Gastroesophageal sphincter (tissue), 4 donors: ENCODE measurements at places on chromosomes 3 and 15.

DNA sequence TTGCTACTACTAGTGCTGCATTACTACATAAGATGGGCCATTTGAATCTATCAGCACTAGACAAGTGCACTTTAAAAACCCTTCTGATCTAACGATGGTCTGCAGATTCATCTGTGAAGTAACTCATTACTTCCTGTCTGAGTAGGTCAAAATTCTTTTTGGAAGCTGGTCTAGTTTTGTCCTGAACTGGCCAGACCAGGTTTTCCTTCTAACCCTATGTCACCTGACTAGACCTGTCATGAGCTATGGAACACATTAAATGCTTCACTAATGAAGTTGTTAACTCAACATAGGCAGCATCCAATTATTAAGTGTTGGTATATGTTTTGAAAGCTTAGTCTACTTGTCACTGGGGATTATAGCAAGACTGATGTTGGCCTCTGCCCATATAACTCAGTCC is 10.1 kb upstream of the RBM5 start:
- ATAC-seq, result no peak

DNA sequence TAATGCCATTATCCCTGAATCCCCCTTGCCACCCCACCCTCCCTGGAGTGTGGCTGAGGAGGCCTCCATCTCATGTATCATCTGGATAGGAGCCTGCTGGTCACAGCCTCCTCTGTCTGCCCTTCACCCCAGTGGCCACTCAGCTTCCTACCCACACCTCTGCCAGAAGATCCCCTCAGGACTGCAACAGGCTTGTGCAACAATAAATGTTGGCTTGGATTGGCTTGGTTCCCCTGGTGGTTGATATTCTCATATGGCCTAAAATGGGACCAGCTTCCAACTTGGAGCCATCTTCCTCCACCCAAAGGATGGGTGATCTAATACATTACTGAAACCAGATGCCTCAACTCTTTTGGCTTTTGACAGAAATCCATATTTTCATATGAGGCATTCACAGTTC is 34.9 kb downstream of the VIPR1 start:
- no peak for ATAC-seq

- no peak for ATAC-seq
Observed at GRCh38 chr3:194982472-194982871, 288.5 kb downstream of the XXYLT1 start.

DNA sequence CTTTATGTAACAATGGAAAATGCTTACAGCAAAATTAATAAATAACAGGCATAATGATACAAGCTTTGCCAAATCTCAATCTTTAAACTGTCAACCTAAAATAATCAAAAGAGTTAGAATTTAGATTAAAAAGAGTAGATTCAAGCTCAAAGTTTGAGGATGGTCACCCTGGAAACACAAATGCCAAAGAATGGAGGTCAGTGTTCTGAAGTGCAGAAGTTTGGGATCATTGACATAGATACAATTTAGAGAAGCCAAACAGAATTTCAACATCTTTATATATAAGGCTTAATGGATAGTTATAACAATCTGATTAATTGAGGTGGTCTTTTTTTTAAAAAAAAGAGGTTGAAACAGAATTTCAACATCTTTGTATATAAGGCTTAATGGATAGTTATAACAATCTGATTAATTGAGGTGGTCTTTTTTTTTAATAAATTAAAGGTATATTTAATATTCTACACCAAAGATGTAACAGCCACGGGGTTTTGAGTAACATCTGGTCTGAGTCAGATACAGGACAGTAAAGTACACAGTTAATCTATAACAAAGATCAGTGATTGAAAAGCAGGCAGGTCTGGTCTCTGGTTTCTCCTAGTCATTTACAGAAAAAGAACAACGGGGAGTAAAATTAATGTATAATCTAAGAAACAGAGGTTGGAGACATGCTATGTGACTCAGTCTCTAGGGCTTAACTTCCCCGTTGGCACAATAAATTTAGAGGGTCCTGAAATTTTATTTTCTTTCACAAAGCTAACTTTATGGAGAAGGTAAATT is 490.7 kb downstream of the GBE1 start:
- no peak for ATAC-seq

DNA sequence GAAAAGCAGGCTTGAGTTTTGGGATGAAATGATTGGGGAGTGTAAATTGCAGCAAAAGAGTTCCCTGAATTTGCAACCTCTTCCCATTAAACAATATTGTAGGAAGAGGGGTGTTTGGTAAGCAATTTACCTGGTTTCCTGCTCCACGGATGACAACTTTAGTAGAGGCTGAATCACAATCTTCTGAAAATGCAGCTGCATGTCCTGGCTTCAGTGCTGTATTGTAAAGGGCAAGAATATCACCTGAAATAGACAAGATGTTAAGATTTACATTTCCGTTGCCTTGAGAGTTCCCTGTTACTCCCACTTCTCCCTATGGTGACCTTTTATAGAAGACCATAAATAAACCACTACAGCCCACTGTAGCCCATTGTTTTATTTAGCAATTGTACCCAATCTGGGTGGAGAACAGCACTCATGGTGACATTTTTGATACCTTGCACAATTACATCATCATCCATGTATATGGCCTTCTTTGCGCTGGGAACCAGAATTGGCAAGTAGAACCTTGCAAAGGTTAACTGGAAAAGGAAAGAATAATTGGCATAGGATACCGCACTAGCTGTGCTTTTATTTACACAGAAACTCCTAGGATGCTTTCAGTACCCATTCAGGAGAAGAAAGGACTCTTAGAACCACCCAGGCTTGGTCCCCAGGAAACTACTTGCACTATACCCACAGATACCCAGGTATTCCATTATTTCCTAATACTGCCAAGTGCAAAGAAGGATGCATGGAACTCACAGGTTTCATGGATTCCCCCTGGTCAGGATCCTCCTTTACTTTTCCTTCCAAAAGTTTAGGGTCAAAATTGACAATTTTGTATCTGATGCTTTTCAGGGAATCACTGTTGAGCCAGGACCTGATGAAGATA is 9.6 kb downstream of the GLT8D1 start:
- ATAC-seq, result no peak

DNA sequence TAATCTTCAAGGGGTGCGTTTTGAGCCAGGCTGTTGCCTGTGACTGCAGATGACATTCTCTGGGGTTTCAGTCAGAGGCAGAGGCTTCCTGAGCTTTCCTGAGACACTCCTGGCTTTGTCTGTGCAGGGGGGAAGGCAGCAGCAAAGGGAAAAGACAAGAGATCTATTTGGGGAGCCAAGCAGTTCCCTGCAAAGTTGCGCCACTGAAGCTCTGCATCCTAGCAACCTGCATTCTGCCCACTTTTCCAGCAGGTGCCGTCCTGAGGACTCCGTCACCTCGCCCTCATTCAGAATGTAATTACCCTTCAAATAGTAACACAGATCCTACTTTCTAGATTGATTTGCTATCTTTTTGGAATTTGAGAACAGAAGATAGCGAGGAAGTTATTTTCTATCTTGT is 1.9 kb upstream of the TMEM158 start:
- no peak for ATAC-seq

DNA sequence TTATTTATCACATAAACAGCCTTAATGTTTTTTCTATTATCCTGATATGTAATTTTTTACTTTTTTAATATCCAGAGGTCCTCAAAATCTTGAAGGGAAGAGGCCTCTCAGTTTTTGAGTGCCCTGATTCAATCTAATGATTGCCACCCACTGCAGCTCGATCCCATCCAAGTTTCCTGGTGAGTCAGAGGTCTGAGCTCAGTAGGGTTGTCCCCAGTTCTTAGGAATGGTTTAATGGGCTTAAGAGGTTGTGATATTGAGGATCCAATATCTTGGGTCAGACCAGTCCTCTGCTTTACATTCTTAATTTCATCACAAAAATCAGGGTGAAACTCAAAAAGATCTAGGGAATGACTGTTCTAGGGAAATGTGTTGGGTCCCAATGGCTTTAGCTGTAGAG is 238.5 kb downstream of the NSUN3 start:
- no peak for ATAC-seq

DNA sequence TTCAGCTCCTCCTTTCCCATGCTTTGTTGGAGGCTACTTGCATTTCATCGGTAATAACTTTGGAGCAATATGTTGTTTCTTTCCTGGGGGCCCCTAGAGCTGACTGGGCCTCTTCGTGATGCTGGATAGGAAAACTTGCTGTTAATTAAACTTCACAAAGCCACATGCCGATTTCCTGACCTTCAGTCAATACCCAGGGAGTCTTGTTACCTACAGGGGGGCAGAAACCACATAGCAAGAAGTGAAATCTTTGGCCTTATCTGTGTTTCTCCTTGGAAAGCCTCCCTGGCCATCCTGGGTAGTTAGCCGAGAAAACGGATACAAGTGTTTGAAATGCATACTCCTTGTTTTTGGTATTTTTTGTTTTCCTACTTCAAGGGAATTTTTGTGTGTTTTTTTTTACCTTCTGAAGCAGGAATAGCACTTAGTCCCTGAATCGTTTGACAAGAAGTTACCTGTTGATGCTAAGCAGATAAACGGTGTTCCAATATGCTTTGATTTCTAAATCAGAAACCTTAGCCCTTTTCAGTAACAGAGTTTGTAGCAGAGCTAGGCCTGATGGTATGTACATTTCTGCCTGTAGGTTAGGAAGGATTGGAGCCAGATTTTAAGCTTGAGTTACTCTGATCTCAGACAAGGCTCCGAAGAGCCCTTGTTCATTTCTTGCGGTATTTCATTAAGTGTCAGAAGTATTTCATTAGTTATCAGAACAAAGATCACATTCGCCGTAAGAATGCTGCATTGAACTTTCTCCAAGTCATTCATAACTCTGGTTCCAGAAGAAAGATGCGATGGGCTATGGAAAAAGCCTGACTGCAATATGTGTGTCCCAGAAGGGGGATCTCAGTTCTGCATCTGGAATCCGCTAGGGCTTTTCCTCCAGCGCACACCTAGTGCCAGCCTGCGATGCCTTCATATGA is 111.5 kb downstream of the THSD4 start:
- no peak for ATAC-seq

DNA sequence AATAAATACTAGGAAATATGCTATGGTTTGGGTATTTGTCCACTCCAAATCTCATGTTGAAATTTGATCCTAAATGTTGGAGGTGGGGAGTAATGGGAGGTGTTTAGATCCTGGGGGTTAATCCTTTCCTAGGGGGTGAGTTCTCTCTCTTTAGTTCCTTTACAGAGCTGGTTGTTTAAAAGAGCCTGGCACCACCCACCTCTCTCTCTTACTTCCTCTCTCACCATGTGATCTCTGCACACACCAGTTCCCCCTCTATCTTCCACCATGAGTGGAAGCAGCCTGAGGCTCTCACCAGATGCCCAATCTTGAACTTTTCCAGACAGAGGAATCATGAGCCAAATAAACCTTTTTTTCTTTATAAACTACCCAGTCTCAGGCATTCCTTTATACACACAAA is 10.5 kb downstream of the SLC24A5 start:
- no peak for ATAC-seq

GRCh38 chr3:160951642-160952487 is 153.3 kb downstream of the B3GALNT1 start:
- ATAC-seq, result no peak

- no peak for ATAC-seq
Observed at GRCh38 chr3:8529738-8530525, 28.3 kb downstream of the LMCD1 start.

DNA sequence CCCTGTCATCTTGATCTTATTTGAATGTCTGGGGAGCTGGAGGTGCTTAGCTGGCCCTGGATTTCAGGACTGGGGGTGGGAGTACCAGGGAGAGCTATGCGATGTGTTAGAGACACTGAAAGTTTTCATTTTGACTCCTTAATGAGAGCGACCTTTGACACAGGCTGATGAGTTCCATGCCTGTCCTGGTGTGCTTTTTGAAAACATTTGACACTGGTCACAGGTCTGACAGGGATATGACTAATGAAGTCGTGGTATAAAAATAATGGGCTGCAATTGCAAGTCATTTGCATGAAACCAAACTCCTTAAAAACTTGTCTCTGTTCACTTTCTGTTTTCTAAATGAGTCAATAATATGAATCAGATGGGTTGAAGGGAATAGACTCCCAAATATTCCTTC is 81.9 kb downstream of the MECOM start:
- ATAC-seq, result no peak

DNA sequence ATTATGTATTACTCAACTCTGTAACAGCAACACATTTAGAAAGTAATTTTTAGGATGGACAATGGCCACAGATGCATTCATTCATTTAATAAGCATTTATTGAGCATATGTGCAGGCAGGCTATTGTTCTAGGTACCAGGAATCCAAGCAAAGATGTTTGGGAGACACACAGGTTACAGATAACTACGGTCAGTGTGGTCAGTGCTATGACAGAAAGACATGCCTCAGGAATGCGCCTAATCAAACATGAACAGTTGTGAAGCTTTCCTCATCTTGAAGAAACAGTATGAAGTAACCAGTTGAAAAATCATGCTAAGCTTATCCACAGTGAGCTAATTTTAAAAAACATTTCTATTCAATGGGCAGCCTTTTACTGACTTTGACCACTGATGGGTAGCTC is 155.4 kb upstream of the CCDC54 start:
- no peak for ATAC-seq

GRCh38 chr15:43762824-43763223 is 13.9 kb downstream of the ELL3 start:
- ATAC-seq, result no peak

- no peak for ATAC-seq
Observed at GRCh38 chr3:160811237-160811548, 55.2 kb downstream of the PPM1L start.
